NCI-H446 treated with DMSO at 0.1 percent for 48 hours (cell line): ENCODE measurements at places on chromosomes 6 and 20.

DNA sequence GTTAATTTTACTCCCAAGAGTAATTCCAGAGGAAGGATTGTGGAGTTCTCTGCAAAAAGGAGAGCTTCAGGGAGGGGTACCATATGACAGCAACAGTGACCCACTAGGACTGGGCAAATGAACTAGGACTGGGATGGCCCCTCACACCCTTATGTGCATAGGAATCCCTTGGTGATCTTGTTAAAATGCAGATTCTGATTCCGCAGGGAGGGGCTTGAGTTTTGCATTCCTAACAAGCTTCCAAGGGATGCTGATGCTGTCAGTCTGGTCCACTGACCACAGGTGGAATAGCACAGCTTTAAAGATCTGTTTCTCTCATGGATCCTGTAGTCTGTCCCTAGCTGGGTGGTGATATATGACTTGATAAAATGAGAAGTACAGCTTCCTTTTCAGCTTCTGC lies 6.3 kb upstream of the FOXA2 start:
- DNase-seq = no peak

GRCh38 chr20:61253640-61254511 lies 1.8 kb downstream of the CDH4 start:
- no peak for DNase-seq

DNA sequence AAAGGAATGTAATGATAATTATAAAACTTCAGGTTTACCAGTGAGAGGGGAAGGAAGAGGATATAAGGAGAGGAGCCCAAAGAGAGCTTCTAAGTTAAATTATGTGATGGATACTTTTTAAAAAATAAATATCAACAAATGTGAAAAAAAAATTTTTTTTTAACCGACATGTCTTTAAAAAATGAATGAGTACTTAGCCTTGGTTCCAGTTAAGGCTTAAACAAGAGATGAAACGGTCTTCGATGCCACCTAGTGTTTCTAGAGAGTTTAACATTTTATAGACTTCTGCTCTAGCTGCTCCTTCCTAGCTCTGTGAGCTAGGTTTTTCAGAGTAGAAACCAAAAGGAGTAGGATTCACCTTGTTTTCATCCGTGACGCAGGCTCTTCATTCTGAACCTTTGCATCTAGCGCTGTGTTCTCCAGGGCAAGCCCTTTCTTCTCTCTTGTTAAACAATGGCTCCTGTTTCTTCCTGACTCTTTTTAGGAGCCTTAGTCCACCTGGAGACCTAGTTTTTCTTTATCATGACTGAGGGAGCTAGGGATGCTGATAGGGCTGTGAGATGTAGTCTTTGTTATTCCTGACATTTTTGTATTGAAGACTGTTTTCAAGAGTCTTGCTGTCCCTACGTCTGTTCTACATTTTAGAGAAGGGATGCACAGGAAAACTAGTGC lies 42.4 kb upstream of the GNRH2 start:
- peak; percentile 37 for DNase-seq

- no peak for DNase-seq
Observed at GRCh38 chr6:16181439-16182297, 52.8 kb downstream of the MYLIP start.

- no peak for DNase-seq
Observed at GRCh38 chr6:78340755-78341154, 526.6 kb upstream of the IRAK1BP1 start.

- no peak for DNase-seq
Observed at GRCh38 chr6:51386347-51386836, 567.7 kb downstream of the TFAP2B start.

DNA sequence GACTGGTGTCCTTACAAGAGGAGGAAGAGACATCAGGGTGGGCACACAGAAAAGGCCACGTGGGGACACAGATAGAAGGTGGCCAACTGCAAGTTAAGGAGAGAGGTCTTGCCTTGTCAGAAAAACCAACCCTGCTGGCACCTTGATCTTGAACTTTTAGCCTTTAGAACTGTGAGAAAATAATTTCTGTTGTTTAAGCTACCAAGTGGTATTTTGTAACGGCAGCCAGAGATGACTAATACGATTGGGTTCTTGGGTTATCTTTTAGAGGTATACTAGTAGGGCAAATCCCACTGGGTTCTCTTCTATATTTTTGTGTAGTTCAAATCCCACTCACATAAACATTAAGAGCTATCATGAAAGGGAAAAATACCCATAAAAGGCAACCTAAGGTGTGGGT lies 31.9 kb upstream of the ZBTB24 start:
- no peak for DNase-seq

GRCh38 chr20:63751471-63752271 lies 12.1 kb downstream of the SLC2A4RG start:
- no peak for DNase-seq

DNA sequence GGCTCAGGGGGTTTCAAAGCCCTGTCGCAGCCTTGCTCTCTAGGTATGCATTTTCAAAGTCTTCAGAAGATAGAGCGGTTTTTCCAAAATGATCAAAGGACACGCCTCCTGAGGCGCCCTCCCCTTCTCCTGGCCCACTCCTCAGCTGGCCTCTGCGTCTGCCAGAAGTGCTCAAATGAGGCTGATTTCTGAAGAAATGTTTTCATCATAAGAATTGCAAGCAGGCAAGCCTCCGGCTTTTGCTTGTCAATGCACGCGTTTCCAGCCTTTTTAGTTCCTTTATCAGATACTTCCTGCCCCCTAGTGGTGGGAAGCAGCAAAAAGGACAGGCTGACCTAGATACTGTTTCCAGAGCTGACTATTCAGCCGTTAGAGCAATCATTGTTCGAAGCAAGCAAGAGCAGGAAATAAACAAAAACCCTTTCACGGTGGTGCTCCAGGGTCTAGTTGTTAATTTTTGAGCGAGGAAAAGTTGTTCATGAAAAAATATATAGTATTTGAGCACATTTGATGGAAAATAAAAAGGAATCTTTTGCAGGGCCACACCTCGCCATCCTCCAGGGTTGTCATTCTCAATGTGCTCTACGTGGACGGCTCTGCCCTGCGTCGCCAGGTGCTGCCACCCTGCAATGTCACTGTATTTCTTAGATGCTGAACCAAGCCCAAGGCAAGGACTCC lies 93.4 kb upstream of the ASF1A start:
- peak; percentile 64 for DNase-seq

DNA sequence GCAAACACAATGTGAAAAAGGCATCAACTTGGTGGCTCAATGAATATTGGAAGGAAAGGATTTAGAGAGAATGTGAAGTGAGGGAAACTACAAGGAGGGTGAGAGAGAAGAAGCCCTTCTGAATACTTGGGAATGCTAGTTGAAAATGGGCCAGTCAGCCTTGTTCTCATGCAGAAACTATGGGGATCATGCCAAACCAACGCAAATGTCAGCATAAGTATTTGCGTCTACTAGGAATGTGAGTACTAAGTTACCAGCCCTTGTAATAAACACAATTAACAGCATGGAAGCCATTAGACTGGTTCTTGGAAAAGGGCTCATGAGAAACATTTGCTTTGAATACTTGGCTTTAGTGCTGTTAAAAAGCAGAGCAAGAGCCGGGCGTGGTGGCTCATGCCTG lies 54.9 kb upstream of the AIG1 start:
- no peak for DNase-seq

DNA sequence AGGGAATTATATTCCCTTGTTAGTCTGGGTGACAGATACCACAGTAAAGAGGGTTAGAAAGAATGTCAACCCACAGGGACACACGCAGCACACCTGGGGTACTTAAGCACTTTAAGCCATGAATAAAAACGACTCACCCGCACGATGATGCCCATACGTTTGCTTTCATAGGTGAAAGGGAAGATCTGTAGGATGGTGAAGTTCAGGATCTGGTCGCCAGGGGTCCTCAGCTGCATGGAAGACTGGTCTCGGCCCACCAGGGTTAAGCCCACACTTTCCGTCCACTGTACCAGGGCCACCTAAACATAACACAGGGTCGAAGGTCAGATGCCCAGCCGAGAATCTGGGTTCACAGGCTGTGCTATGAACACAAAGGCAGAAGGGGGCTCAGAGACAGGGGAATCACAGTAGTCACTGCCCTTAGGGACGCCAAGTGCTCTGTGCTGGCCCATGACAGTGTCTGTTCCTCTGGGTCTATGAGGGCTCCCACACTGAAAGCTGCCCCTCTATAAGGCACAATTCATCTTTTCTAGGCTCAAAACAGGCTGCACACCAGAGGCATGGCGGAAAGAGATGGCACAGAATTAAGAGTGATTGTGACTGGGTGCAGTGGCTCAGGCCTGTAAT lies 96.8 kb upstream of the NFATC2 start:
- DNase-seq = peak; percentile 14

DNA sequence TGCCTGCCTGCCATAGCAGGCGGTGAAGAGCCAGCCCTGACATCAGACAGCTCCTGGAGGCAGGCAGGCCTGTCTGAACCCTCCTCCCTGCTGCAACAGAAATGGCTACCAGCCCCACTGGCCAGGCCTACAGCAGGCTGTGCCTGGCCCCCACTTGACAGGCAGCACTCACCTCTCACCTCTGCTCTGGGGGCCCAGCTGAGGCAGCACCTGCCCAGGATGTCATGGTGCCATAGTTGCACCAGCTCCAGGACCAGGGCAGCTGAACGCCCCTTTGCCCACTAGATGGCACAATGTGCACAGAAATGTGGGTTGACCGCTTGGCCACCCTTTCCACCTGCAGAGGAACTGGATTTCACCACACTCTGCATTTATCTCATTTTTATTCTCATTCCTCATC lies 30.6 kb downstream of the MRPL14 start:
- DNase-seq = peak; percentile 8

DNA sequence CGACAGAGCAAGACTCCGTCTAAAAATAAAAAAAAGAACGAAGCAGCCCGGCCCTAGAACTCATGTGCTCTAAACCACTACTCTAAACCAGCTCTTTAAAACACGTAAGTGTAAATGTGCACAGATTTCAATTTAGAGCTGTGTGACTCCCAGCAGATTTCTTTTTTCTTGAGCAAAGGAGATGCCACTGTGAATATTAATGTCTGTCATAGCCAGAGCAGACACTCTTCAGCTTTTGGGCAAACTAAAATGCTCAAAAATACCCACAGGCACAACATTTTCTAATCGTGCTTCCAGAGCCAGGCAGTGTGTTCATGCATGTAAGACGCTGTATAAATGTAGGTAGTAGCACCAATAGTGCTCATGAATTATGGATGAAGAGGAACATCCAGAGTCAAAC lies 218.9 kb upstream of the PLCB4 start:
- DNase-seq = no peak

DNA sequence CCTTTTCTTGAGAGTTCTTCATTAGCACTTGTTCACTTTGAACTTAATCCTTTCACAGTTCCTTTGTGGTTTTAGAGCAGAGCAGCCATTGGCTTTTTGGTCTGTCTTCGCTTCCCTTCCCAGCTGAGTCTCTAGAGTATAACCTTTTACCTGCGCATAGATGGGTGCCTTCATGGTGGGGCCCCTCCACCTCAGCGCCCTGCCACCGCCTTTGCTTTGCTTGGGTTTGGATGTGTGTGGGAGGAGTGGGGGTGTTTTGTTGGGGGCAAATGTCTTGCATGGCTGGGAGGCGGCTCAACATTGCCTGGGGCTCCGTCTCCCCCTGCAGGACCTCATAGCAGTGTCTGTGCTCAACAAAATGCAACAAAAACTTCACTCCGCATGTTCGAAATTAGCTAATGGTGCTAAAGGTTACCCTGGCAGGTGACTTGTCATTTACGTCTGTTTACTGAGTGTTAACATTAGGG lies 11.9 kb downstream of the PYGB start:
- DNase-seq = no peak

GRCh38 chr6:52910091-52910490 lies 593 bp upstream of the GSTA3 start:
- DNase-seq = no peak

DNA sequence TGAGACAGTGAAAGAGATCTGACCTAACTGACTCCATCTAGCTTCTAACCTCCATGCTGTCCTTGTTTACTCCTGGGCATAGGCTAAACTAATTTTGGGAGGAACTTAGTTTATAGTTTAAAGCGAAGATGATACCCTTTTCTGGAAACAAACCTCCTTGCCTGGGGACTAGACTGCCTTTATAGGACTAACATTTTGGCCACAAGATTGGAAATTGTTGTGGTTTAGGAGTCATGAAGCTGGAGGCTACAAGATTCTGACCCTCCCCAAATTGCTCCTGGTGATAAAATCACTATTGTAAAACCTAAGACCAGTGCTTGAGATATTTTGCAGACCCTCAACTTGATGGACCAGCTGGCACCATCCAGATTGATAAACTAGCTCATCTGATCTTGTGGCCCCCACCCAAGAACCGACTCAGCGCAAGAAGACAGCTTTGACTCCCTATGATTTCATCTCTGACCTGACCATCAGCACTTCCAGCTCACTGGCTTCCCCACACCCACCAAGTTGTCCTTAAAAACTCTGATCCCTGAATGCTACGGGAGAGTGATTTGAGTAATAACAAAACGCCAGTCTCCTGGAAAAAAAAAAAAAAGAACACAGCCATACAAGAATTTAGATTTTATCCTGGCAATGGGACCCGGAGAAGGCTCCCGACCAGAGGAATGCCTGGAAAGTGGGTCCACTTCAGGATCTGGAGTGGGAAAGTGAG lies 63.0 kb downstream of the ABHD12 start:
- no peak for DNase-seq

DNA sequence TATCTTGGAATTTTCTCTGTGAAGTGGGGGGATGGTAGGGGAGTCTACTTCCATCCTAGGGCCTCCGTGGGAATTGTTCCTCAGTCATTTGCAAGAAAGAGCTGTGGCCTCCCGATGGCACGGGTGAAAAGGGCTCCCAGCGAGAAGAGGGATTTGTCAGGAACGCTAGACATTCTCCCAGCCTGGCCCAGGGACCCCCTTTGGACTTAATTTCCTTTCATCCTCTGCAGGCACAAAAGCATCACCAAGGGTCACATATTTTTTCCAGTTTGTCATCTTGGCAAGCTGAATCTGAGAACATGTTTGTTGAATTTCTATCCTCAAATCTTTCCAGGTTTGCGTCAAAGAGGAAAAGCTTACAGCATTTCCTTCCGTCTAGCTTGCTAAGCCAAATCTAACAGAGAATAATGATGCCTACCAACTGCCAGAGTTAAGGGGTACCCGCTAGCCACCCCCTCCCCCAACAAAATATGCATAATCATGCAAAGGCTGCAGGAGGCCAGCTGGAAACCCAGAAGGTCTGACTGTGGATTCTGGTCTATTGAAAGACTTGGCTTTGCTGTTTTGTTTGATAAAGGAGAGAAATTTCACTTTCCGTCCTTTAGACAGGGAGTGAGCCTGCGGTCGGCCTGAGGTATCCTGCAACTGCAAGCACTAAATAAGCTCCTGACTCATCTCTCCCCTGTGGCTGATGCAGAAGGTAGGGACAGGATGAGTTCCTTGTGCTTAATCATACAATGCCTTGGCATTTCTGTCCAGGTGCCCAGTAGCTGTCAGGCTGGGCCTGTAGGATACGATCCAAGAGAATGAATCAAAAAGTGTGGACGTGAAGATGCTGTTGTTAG lies 23.1 kb downstream of the PSMG4 start:
- DNase-seq = no peak

DNA sequence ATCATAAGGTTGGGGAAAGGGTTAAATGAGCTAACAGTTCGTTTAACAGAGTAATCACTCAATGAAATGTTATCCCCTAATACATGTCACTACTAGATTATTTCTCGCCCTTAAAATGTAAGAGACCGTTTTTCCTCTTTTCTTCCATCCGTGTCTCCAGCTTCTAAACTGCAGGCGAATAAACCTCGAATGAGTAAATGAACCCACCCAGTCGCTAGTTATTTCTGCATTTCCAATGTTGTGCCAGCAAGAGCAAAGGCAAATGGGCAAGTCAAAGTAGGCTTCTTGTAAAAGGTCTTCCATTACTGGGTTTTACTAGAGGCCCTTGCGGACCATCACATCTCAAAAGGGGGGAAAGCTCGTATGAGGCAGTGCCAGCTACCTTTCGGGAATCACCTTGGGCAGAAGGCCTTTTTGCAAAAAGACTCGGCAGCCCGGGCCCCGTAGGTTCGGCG lies 400 bp upstream of the SMAP1 start:
- DNase-seq = no peak

- no peak for DNase-seq
Observed at GRCh38 chr20:31663838-31664695, 26.4 kb downstream of the COX4I2 start.
